SW480 (cell line): ENCODE measurements at places on chromosomes 4 and X.

GRCh38 chr4:137238456-137239162 lies 293.7 kb downstream of the PCDH18 start:
- DNase-seq = peak; percentile 5

- DNase-seq = no peak
Measured at GRCh38 chr4:178255172-178255571, 812.9 kb upstream of the AGA start.

- no peak for DNase-seq
Measured at GRCh38 chr4:59689149-59689548, 1511.0 kb upstream of the ADGRL3 start.

DNA sequence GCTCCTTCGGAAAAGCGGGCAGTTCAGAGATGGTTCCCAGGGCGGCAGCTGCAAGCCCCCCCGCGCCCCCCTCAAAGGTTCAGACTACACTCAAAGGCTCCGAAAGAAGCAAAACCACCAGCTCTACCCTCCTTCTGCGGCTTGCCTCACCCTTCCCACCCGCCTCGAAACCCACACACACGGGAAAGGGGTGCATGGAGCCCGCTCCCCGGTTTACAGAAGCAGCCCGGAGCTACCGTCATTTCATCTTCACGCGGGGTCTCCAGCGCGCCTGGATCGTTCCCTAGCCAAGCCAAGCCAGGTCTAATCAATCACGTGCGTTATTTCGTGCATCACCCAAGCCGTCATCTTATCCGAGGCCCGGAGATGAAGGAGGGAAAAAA lies 1.2 kb downstream of the NLGN4X start:
- no peak for DNase-seq

DNA sequence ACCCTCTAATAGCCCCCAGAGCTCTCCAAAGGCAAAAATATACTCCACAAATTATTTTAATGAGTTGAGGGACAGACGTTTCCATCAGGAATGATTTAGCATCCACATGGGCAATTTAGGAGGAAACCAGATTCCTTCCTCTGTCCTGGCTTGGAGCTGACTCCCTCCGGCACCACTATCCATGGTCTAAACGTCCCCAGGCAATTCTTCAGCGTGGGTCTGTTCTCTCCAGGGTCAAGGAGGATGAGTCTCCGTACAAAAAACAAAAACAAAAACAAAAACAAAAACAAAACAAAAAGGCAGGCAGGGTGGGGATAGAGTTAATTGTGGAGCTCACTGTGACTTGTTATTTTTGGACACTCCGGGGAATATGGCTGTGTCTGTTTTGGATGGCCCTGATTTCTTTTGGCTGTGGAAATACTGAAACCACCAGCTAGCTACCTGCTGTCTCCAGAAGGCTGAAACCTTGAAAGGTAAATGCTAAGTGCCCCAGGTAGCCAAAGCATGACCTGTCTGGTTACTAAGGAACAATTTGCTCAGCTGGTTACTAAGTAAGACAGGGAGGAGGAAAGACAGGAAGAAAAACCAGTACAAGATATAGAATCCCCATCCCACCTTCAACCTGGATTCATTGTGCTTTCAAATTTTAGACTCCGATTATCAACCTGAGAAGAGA lies 419.1 kb upstream of the LCORL start:
- DNase-seq = no peak

- DNase-seq = no peak
Measured at GRCh38 chr4:121255986-121256750, 92.0 kb upstream of the TNIP3 start.

DNA sequence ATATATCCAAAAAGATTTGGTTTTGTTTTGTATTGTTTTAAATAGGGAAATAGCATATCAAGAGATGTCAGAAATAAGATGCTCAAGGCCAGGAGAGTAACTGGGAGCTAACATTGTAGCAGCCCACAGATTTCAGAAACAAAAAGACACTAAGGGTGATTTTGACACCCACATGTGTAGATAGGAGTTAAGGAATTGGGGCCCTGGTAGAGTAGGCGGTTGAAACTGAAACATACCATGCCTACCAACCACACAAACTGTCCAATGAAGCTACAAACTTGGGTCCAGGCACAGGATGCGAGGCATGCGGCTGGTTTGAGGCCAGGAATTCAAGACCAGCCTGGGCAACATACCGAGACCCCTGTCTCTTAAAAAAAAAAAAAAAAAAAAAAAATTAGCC lies 6.3 kb upstream of the HSPA4L start:
- DNase-seq = no peak

GRCh38 chr4:96585304-96585703 lies 745.4 kb downstream of the PDHA2 start:
- DNase-seq = no peak

- no peak for DNase-seq
Measured at GRCh38 chr4:96052827-96053226, 212.9 kb downstream of the PDHA2 start.

GRCh38 chrX:120522820-120523219 lies 37.9 kb downstream of the CUL4B start:
- no peak for DNase-seq

- no peak for DNase-seq
Measured at GRCh38 chr4:67922697-67923096, 38.9 kb upstream of the TMPRSS11D start.

DNA sequence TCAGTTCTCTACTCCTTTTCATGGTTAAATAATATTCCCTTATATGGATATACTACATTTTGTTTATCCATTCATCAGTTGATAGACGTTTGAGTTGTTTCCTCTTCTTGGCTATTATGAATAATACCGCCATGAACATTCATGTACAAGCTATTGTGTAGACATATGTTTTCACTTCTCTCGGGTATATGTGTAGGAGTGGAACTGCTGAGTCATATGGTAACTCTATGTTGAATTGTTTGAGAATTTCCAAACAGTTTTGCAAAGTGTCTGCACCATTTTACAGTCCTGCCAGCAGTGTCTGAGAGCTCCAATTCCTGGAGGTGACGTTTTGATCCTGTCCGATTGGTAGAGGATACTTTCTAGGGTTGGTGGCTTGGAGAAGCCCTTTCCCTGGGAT lies 23.6 kb downstream of the PLAC1 start:
- DNase-seq = no peak

GRCh38 chrX:111123606-111124179 lies 27.7 kb downstream of the PAK3 start:
- no peak for DNase-seq
